ENCODE measurements at places on chromosomes 11 and 22.

DNA sequence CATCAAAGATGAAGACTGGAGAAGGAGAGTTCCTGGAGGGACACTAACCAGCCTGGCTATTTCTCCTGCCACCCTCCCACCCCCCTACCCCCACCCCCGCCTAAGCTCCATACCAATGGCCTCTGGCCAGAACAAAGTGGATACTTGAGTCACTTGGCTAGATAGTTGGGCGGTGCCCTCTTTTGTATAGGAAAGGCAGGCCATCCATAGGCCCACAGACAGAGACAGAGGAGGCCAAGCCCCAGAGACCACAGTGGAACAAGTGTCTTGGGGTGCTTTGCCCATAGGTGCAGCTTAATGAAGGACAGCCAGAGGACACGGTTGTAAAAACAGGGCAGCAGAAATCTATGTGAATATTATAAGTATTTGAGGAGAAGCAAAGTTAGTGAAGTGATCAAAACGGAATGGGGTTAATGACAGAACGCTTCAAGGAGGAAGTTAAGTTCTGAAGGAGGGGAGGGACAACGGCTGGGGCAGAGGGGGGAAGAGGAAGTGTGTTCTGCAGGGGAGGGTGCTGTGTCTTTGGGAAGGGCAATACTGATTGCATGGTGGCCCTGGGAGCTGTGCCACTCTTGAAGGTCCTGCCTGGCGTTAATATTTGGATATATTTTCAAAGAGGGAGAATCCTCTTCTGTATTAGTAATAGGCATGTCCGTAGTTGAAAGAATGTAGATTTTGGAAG, 32.7 kb downstream of the FLI1 start:
- no peak for DNase-seq

DNA sequence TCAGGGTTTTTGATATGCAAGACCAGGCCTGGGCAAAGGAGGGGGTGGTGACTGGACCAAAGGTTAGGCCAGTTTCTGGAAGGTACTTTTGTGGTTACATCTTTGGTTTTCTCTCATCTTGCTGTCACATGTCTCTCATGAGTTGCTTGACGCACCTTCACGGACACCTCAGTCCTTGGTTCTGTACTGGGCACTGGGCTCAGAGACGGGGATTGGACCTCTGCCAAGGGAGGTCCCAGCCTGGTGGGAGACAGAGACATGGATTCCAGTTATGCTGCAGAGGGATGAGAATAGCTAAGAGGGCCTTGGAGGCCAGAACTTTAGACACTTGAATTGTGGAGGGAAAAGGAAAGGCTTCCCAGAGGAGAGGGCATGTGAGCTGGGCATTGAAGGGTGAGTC, 1.7 kb downstream of the USP35 start:
- DNase-seq: no peak

- no peak for DNase-seq
These were observed 68.2 kb downstream of the FLI1 start for GRCh38 chr11:128762031-128762430.

DNA sequence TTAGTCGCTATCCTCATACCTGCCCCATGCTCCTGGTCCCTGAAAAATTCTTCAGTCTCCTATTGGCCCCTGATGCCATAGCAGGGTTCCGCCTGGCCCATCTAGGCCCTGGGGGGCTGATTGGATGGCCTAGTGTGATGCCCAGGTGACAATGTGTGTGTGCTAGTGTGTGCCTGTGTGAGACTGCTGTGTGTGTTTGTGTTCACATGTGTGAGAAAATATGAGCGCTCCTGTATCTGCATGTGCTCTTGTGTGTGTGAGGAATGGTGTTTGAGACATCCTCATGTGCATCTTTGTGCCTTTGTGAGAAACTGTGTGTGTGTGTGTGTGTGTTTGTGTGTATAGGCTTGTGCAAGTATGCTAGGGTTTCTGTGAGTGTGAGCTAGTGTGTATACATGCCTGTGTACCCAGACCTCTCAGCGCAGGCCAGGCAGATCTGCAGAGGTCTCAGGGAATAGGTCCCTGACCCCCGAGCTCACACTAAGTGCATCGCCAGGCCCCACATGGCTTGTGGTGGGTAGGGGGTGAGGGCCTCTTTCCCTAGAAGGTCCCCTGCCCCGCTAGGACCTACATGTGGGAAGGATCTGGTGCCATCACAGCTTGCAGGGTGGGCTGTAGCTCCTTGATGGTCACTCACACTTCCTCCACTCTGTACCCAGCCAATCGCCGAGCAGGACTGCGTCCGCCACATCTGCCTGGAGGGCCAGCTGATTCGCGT, 64.6 kb downstream of the OTOG start:
- DNase-seq: no peak

- DNase-seq: no peak
These were observed 228.1 kb downstream of the TENM4 start for GRCh38 chr11:79212741-79213190.

- DNase-seq: no peak
These were observed 13.2 kb downstream of the RAC2 start for GRCh38 chr22:37230673-37231405.

DNA sequence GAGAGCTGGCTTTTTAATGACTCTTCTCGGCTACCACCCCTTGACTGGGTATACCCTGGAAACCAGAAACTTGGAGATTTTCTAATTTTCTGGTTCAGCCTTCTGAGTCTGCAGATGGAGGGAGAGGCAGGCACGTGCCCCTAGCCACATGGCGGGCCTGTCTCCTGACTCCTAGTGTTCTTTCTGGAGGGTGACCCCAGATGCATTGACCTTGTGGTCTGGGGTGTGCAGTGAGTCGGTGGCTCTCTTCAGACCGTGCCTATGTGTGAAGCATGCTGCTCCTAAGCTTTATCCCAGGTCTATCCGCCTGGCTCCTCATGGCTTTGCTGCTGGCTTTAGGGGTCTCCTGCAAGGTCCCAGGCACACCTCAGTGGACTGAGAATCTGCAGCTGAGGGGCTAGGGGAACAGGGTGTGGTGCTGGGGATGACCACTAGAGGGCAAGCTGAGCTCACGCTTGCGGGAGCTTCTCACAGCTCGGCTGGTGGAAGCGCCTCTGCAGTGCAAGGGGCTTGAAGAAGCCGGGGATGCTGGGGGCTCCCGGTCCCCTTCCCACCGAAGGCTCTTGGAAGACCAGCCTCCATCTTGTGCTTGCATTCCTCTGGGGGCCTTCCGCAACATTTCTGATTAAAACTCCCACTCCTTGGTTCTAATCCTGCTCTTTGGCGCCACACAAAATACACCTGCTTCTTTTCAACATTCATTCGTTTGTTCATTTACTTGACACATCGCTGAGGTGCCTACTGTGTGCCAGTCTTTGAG, 51.8 kb downstream of the OTOG start:
- DNase-seq: peak; percentile 46

- no peak for DNase-seq
These were observed 379.3 kb downstream of the INSC start for GRCh38 chr11:15493921-15494620.

DNA sequence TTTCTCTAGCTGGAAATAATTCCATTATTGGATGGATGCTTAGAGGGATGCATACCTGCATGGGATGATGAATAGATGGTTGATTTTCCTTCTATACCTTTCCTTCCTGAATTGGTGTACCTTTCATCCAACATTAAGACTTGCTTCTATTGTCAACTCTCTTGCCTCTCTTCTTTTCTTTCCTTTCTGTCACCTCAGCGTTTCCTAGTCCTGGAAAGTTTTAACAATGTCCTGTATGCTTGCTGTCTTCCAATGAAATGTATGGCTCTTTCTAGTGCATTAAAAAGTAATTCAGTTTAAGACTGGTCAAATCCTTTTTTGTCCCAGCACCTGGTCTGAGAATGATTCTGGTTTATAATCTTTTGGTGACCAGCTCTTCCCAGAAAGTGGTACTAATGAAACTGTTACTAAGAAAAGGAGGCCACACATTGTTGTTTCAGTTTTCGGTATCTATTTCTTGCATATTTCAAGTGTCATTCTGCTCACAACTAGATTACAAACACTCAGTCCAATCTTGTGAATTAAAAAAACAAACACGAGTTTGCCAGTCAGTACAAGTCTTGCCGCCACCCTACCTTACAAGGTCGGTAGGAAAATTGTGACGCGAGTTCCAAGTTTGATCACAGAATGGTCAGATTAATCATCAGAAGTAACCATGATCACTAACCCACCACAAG, 8.0 kb downstream of the POU2AF1 start:
- no peak for DNase-seq

- no peak for DNase-seq
These were observed 6.8 kb downstream of the JRKL start for GRCh38 chr11:96396637-96397036.

GRCh38 chr11:128575961-128576350, 11.4 kb downstream of the ETS1 start:
- DNase-seq: no peak
